ENCODE measurements at places on chromosomes 3 and 15.
A peak's percentile ranks its signal among the peaks of the same experiment; 100 is the strongest.

DNA sequence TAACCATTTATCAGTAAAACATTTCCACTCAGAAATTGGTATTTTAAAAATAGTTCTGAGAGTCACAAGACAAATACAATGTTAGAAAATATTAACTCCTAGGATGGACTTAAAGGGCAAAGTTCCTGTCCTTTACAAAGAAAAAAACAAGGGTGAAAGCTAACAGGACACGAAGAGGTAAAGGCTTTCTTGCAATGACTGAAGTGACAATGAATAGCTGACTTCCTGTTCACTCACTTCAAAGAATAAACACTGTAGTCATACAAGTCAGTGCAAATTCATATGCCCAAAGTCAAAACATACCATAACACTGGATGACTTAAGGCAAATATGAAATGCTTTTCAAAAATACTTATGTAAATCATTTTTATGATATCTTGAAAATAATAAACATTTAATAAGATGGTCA, 1389.8 kb upstream of the ALCAM start:
- DNase-seq, result no peak

DNA sequence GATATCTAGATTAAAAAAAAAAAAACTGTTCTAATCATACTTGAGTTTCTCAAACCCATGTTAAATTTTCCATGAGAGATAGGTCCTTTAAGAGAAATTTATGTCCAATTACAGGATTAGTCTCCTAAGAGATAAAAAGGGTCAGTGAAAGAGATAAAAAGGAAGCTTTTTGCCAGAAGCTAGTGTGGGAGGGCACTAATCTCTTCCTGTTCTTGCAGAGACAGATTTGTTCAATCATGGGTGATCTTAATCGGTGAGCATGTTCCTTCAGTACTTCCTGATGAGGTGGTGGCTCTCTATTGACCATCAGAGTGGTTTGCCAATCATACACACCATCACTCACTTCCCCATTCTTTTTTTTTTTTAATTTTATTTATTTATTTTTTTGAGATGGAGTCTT, 16.9 kb upstream of the LPP start:
- DNase-seq, result no peak

DNA sequence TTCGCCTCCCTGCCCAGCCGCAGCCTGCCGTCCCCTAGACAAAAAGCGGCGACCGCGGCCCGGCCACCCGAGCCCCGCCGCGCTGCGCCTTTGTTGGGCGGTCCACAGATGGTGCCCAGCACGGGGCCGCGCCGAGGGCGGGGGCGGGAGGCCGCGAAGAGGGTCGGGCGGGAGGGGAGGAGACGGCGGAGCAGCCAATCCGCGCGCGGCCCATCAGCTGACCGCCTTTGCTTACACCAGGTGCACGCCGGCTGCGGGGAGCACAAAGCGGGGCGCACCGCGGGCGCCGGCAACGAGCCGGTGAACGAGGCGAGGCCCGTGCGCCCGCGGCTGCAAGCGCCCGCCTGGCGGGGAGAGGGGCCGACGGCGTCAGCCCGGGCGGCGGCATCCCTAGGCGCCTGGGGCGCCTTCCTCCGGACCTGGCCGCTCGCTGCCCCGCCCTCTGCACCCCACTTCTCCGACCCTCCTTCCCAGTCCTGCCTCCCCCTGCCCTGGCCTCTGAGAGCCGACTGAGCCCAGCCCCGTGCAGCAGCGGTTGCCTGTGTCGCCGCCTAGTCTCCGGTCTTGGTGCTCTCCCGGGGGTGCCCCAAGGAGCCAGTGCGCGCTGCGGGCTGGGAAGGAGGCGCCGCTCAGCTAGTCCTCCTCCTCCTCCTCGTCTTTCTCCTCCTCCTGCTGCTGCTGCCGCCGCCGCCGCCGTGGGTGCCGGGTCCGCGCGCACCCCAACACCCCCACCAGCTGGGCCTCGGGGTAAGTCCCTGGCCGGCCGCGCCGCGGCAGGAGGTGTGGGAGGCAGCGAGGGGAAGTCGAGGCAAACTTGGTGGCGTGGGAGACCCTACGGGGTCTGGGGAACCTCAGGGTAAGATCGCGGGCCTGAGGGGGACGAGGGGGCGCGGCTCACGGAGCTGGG, at the start of gene LRRN1:
LRRN1 (plus strand) TSS at position 259 of the 907 bp plus-strand sequence. CDS start 45,211 bp downstream, outside the sequence.
- peak; percentile 6 for DNase-seq

DNA sequence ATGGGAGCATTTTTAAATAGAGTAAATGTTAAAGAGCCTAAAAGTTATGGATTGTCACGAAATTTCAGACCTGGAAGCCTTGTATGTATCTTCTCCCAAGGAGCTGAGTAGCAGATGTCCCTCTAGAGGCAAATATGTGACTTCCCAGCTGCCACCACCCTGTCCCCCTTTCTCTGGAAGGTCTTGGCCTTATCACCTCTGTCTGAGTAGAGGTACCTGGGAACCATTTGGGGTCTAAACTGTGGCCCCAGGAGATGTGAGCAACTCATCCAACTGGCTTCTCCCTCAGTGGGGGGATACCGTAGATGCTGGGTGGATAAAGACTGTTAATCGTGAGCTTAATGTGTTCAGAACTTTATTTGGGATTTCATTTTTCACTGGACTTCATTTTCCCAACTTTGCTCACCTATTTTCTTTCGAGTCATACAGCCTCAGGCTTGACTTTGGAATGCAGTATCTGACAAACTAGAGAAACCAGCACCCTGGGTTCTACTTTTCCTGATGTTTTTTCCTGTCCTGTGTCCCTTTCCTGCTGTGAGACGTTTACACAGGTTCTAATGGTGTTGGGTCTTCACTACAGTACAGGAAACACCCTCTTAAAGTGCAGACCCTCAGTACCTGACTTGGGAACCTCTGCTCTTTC, 53.3 kb upstream of the CCR4 start:
- DNase-seq, result no peak
